ENCODE measurements at places on chromosomes 3 and 15.

- DNase-seq: no peak
Observed at GRCh38 chr3:183158551-183159006, 4.0 kb downstream of the LAMP3 start.

GRCh38 chr3:49659756-49660155, 14.4 kb upstream of the APEH start:
- DNase-seq: no peak

GRCh38 chr3:71629289-71629688, 45.8 kb upstream of the FOXP1 start:
- no peak for DNase-seq

DNA sequence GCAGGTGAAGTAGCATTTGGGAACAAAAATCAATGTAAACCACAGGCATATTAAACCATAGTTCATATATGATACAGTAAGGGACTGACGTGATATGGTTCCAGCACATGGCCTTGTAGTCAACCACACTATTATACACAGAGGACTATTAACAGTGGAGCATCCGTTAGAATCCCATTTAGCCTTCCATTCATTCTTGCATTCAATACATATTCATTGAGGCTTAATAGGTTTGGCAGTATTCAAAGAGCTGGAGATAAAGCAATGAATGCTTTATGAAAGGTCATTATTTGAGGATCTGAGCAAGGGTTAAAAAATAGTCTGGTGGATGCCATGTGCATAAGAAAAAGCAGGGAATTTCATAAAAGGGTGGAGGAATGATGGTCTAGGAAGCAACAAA, 89.1 kb downstream of the MME start:
- no peak for DNase-seq

- no peak for DNase-seq
Observed at GRCh38 chr3:112085735-112086075, 484 bp upstream of the C3orf52 start.

GRCh38 chr3:172065527-172065926, 26.1 kb downstream of the FNDC3B start:
- no peak for DNase-seq

- no peak for DNase-seq
Observed at GRCh38 chr3:135800071-135800549, 165.4 kb upstream of the PPP2R3A start.

DNA sequence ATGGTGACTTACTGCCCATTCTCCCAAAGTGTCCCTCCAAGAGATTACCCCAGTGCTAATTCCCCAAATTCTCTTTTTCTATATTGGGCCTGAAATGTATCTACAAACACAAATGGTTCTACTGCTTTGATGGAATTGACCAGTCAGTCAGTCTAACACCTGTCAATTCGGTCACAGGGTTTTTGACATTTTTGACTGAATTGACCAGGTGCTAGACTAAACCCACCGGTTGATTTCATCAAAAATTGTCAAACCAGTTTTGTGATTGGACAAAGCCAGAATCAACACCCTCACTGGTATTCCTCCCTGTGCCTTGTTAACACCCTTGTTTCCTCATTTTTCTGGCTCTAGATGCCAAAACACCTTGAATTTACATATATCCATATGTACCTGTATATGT, 398.4 kb upstream of the NR2F2 start:
- DNase-seq: no peak

- DNase-seq: no peak
Observed at GRCh38 chr3:3356846-3357245, 177.4 kb upstream of the CRBN start.

DNA sequence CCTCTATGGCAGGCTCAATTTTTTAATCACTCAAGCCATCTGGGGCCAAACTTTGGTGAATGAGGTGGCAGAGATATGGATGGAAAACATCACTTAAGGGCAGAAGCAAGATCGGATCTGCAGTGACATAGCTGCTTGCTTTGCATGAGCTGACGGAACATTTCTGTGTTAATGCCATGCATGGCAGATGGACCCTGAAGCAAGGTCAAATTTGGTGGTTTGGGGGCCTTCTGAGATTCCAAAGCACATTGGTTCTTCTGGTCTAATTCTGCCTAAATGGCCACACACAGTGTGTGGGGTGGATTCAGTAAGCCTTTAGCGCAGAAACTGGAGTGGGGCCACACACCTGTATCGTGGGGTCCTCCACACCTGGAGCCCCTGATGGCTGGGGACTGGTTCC, 38.3 kb upstream of the BCL2L10 start:
- no peak for DNase-seq

GRCh38 chr15:65377105-65377975, 462 bp downstream of the IGDCC3 start:
- DNase-seq: no peak

DNA sequence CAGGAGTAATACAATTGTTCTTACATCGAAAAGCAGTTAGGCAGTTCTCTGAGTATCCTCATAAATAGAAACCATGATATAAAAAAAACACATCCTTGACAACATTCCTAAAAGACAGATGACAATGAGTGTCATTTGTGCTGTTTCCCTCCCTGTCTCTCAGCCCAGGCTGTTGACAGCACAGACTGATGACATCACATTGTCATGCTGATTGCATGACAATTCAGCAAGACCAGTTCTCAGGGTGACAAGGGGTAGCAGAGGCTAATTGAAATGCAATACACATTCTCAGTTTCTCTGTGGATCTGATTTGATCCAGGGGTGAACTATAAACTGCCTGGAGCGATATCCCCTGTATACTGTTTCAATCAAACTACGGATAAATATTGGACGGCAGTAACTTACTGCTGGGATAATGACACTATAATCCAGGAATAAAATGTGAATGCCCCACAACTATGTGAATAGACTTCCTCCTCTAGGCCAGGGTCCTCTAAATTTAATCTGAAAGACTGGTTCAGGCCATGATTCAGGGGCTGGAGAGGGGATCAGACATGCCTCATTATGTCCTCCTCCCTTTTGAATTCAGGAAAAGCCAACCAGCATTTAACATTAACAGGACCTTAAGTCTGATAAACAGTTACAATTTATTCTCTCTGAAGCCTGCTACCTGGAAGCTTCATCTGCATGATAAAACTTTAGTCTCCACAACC, 16.7 kb upstream of the EIF1B start:
- no peak for DNase-seq

- DNase-seq: no peak
Observed at GRCh38 chr3:112688085-112688769, 47.3 kb upstream of the CCDC80 start.

- DNase-seq: no peak
Observed at GRCh38 chr15:38040615-38041014, 106.2 kb downstream of the TMCO5A start.

GRCh38 chr3:63130625-63131024, 147.5 kb upstream of the SYNPR start:
- DNase-seq: no peak

GRCh38 chr3:194458131-194458530, 28.7 kb downstream of the ATP13A3 start:
- DNase-seq: no peak

DNA sequence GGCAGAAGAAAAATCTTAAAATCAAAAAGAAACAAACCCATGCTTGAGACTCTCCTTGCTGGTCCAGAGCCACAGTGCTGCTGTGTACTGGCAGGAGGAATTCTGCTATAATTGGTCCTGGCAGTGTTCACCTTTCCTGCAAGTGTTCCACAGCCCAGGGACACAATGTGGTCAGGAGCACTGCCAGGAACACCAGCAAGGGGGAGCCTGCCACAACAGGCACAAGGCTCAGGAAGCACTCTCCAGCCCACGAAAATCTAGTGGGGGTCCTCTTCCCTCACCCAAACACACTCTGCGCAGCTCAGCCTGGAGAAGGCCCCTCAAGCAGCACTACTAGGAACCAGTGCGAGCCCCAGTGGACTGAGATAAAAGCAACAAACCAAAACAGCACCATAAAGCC, 92.9 kb downstream of the UBE3A start:
- no peak for DNase-seq

GRCh38 chr3:93867425-93867824, 106.3 kb downstream of the PROS1 start:
- no peak for DNase-seq

GRCh38 chr3:4522947-4523346, 29.8 kb downstream of the ITPR1 start:
- no peak for DNase-seq

DNA sequence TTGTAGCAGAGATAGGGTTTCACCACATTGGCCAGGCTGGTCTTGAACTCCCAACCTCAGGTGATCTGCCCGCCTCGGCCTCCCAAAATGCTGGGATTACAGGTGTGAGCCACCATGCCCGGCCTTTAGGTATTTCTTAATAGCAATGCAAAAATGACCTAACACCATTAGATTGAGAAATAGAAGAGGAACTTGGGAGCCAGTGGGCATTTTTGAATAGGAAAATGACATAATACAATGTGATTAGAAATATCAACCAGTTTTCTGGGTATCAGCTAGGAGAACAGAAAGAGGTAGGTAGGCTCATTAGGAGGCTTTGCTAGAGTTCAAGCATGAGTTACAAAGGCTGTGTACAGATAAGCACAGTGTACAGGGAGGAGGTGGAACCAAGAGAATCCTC, 101.8 kb upstream of the TBC1D5 start:
- DNase-seq: no peak

- no peak for DNase-seq
Observed at GRCh38 chr15:74573987-74574386, 33.0 kb downstream of the ARID3B start.

DNA sequence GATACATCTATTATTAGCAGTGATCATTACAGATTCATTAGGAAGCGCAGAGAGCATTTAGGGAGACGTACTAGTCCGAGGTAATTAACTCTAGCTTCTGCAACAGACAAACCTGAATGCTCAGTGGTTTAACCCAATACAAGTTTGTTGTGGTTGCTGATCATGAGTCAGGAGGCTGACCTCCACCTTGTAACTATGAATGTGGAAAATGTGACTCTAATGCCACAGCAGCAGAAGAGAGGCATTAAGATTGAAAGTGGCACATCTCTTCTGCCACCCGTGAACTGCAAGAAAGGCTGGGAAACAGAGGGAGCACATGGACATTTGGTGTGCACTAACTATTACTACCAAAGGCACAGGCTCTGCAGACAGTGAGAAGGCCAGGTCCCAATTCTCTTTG, 71.2 kb upstream of the C3orf80 start:
- no peak for DNase-seq

DNA sequence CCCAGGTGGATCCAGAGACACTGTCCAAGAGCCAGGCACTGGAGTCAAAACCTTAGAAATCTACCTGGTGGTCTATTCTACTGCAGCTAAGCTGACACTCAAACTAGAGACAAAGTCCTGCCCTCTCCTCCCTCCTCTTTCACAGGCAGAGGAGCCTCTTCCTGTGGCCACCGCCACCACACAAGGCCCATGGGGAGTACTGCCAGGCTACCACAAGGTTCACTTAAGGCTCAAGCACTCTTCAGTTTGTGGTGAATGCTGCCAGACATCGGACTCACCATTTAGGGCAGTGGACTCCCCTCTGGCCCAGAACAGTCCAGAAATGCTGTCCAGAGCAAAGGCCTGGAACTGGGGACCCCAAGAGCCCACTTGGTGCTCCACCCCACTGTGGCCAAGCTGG, 160.9 kb downstream of the ADAMTS17 start:
- DNase-seq: no peak

DNA sequence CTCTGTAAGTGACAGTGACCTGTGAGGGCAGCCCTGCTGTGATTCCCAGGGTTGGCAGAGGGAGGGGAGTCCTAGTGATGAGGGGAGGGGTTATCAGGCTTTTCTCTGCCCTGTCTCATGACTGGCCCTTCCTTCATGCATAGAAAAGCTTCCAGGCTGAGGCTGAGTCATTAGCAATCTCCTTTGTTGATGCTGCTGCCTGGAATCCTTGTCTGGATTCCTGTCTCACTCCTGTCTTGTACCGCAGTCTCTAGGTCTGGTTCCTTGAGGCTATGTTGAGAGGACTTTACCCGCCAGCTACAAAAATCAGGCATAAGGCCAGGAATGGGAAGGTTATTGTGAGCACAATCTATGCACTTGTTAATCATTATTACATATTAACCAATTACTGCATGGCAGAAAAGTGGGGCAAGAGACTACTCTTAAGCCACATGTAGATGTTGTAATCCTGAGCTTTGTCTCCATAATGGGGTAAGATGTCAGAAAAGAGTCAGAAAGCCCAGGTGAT, 7.2 kb downstream of the KLHL6 start:
- no peak for DNase-seq

DNA sequence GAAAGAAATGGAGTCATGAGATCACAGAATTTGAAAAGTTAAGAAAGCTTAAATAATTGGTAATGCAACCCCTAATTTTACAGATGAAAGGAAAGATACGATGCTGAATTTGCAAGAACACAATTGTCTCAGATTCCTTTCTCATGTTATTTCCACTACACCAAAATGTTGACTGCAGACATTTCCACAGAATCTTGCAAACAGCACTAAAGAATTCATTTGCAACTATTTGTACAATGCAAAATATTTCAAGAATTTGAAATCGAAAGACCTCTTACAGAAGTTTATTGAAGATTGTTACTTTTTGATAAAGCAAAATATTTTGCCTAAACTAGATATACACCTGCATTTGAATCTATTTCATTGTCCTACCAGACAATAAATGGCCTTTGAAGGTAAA, 194.1 kb upstream of the KCNMB2 start:
- DNase-seq: no peak

DNA sequence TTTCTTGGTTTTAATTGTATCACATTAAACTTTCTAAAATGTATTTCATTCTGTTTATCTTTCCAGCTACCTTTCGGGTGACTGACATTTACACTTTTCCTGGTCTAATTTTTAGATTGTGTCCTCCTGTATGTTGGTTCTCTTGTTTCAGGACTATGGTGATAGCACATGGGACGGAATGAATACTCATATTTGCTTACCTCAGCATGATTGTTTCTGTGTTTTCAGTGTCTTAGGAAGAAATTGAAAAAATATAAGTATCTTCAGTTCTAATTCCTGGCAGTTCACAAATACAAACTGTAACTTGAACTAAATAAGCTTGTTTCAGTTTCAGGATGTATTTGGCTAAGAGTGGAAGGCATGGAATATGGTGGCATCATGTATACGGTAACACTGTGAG, 80.1 kb upstream of the ROBO1 start:
- no peak for DNase-seq

GRCh38 chr3:122295266-122296062, 29.6 kb upstream of the CSTA start:
- no peak for DNase-seq
